Fibroblast of skin of back (primary cell): ENCODE measurements at places on chromosomes 1 and 21.
A peak's percentile ranks its signal among the peaks of the same experiment; 100 is the strongest.

DNA sequence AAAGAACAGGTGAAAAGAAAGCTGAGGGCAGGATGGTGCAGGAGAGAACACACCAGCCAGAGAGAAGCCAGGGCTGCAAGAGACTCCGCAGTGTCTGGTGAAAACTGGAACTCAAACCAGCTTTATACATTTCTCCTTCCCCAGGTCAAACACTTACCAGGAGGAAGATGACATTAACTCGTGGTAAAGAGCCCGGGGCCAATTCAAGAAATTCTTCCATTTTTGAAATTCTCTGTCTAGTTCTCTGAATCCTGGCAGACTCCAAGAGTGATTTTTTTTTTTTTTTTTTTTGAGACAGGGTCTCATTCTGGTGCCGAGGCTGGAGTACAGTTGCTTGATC lies 25.8 kb upstream of the SIPA1L2 start:
- DNase-seq, result no peak

DNA sequence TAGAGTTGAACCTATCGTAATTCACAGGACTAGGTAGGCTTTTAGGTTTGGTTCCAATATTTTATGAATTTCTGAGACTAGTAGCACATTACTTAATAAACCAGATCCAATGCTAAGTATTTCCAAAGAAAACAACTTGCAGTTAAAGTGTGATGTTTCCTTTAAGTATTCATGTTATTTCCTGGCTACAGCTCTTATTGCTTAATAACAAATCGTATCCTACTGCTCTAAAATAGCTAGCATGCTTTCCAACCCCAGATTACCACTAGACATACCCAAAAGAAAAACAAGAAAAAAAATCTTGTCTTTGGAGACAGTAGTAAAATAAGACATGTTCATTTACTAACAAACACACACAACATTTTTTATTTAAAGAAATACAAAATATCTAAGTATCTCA lies 898 bp downstream of the KRTAP27-1 start:
- DNase-seq, result peak; percentile 88

- DNase-seq, result no peak
Observed at GRCh38 chr1:230976825-230977747, 1.6 kb downstream of the TTC13 start.

DNA sequence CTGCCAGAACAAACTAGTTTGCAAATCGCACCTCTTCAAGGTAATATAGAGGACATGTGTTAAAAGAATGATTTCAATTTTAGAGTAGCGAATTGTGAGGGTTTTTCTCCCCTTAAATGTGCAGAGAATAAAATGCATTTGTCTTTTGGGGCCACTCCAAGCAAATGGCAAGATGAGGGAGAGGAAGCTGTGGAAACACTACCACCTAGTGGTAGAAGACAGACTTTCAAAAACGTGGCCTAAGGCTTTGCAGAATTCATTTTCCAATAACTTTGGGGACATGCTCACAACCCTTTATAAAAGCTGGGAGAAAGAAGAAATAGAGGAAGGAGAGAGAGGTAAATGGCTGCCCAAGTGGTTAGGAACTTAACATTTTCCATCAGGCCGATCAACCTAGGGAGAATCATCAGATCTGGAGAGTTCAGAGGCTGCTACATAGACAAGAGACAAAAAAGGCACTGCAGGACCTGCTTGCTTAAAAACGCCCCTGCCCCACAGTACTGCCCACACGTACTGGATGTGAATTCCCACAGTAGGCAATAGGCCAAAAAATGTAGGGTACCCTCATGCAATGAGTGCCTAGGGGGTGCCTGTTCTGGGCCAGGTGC lies 15.7 kb upstream of the RCAN1 start:
- peak; percentile 53 for DNase-seq

GRCh38 chr1:24643363-24644099 lies 429 bp downstream of the SRRM1 start:
- no peak for DNase-seq

GRCh38 chr21:27802816-27803475 lies 836.1 kb upstream of the ADAMTS5 start:
- DNase-seq, result peak; percentile 28

DNA sequence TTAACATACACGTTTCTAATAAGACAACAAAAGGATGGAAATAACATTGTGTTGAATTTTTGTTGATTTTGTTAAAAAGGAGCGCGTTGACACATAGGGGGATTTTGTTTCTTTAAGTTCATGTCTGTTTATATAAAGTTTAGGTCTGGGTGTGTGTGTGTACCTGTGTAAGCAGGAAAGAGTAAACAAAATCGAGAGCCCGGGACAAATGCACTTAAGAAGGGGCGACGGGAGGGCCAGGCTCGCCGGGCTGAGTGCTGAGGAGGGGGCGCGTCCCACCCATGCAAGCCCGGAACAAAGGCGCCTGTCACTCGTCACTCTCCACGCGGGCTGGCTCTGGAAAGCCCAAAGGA lies 28.8 kb upstream of the TRIM17 start:
- DNase-seq, result no peak

DNA sequence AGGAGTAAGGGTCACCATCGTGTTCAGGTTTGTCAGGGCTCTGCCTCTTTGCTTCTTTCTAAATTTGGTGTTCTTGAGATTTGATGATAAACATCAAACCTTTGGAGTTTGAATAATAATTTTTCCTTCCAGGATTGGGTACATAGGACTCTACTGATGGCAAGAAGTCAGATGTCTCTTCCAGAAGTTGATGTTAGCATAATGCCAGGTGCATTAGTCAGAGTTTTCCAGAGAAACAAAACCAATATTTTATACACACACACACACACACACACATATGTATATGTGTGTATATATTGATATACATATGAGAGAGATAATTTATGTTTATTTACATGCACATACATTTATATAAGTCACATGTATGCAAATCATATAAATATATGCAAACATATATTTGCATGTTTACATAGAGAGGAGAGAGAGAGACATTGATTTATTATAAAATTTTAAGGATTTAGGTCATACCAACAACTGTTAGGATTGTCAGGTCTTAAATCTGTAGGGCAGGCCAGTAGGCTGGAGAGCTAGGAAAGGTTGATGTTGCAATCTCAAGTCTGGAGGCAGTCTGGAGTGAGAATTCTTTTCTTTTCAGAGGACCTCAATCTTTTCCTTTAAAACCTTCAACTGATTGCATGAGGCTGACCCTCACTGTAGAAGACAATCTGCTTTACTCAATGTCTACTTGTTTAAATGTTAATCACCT lies 199.2 kb downstream of the HLX start:
- no peak for DNase-seq
